ENCODE measurements at places on chromosomes 1 and 21. TPM values are rescaled to one million over a fixed set of nuclear protein-coding genes. Genes with fewer than 3 reads are reported as not detected.

DNA sequence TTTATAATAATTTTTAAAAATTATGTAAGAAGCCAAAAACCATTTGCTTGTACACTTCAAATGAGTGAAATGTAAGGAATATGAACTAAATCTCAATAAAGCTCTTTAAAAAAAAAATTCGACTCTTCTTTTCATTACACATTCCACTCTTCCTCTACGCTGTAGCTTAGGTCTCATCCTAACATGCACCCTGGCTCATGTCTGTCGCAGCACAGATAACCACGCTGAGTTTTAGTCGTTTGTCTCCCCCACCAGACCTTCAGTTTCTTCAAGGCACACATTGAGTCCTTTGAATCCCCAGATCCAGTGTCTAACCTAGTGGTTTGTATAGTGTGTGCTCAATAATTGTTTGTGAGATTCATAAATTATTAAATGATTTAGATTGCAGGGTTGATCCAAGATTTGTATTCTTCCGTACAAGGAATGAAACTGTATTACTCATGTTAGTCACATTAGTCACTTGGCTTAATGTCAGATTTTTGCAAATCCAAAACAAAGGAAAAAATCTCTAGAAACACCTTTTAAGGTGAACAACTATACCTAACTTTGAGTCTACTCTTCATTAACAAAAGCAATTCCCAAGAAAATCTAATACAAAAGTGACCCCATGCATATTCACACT is 57.3 kb downstream of the SLC25A24 start:
- DNase-seq, result no peak
- H3K4me3 ChIP-seq, result no peak overlapping the region
- no peak overlapping the region for H3K27ac ChIP-seq
- no peaks in the 10 kb centered on the region for H3K4me1 ChIP-seq
- H3K27me3 ChIP-seq, result no peaks in the 10 kb centered on the region

GPR153 gene
- total RNA-seq, result 16.6 TPM

MROH9 gene
- 1.2 TPM for total RNA-seq

- no peaks in the 10 kb centered on the region for H3K36me3 ChIP-seq
- H3K27me3 ChIP-seq, result no peaks in the 10 kb centered on the region
- no peak overlapping the region for H3K27ac ChIP-seq
These were observed 128.9 kb downstream of the HHAT start for GRCh38 chr1:210457568-210457967.

FALEC gene
- not detected for total RNA-seq

NAXE gene
- 62.2 TPM for total RNA-seq

MYOCOS gene
- 0.18 TPM for total RNA-seq

ATXN7L2 gene
- total RNA-seq, result 3.8 TPM

DNA sequence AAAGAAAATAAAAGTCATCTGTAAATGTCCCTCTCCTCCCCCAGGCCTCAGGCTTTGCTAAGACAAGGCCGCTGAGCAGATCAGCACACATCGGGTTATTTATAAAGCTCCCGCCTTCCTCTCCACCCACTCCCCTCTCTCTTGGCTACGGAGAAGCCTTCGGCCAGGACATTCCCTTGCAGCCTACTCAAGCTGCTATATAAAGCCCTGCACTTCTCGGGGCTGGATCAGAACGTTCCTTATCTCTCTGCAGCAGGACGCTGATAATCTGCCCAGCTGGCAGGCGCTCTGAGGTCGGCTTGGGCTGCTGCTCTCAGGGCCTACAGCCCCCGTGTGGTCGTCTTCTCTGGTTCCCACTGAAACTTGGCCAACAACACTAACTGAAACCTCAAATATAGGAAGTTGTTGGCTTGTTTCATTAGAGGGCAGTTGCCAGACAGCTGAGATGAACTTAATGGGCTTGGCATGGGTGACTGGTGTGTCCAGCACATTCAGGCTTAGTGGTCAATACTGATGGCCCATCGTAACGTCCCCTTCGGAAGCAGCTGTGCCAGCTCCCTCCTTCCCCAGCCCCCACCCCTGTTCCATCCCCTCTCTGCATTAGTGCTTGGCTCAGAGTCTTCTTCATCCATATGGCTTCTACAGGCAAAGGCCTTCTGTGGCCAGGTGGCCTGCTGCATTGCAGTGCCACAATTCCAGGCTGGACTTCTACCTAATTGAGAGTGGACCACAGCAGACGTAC is 64.6 kb downstream of the IER5 start:
- peak; percentile 86 for DNase-seq
- no peaks in the 10 kb centered on the region for H3K36me3 ChIP-seq
- peaks cover 34% of the 10 kb centered on the region for H3K4me1 ChIP-seq

GRCh38 chr1:45407629-45408287 is 67.5 kb upstream of the MUTYH start:
- H3K36me3 ChIP-seq, result no peaks in the 10 kb centered on the region
- no peak for DNase-seq
- H3K27me3 ChIP-seq, result no peaks in the 10 kb centered on the region
- no peaks in the 10 kb centered on the region for H3K4me1 ChIP-seq

DNA sequence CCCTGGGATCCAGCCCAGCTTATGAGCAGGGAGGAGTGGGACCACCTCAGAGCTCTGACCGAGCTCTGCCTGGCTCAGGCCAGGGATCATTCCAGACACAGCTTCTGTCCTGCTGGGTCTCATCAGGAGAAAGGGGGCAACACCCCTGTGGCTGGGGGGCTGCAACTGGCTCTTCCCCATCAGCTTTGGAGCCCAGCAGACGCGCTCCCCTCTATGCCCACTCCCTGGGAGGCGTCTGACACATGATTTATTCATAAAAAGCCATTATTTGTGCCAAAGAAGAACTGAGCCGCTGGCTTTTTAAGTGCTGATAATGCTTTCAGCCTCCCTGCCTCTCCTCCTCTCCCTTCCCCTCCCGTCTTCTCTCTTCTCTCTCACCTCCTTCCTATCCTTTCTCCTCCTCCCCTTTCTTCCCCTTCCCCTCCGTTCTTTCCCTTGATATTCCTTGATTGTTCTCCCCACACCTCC is 25.0 kb downstream of the FOXO6 start:
- no peak overlapping the region for H3K27ac ChIP-seq
- no peaks in the 10 kb centered on the region for H3K36me3 ChIP-seq
- H3K4me3 ChIP-seq, result no peak overlapping the region
- H3K27me3 ChIP-seq, result peaks cover 21% of the 10 kb centered on the region
- no peak for DNase-seq

GRCh38 chr1:162380061-162380846 is 1.3 kb upstream of the C1orf226 start:
- no peak overlapping the region for H3K4me3 ChIP-seq
- H3K4me1 ChIP-seq, result no peaks in the 10 kb centered on the region
- DNase-seq, result no peak
- H3K27me3 ChIP-seq, result no peaks in the 10 kb centered on the region
- H3K36me3 ChIP-seq, result no peaks in the 10 kb centered on the region

FMO4 gene
- total RNA-seq, result 5.9 TPM

GRCh38 chr1:81432059-81432458 is 368.7 kb upstream of the ADGRL2 start:
- H3K27me3 ChIP-seq, result no peaks in the 10 kb centered on the region
- peak overlapping the region; percentile 65 for H3K27ac ChIP-seq
- H3K4me1 ChIP-seq, result no peaks in the 10 kb centered on the region
- no peak overlapping the region for H3K4me3 ChIP-seq
- no peaks in the 10 kb centered on the region for H3K36me3 ChIP-seq
- DNase-seq, result no peak

DNA sequence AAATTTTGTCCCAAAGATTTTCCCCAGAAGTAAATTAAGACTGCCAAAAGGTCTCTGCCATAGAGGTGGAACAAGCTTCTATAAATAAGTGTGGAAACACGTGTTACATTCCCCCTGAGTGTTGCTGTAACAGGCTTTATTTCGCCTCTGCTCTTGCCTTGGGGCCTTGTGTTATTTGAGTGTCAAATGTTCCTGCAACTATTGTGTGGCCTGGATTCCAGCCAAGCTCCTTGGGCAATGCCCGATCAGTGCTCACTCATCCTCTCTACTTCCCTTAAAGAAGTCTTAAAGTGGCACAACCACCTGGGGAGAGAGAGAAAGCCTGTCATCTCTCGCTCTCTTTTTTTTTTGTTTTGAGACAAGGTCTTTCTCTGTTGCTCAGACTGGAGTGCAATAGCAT is 156.7 kb downstream of the NR5A2 start:
- H3K4me3 ChIP-seq, result no peak overlapping the region
- no peaks in the 10 kb centered on the region for H3K36me3 ChIP-seq
- DNase-seq, result peak; percentile 94
- peaks cover 13% of the 10 kb centered on the region for H3K4me1 ChIP-seq

DMBX1 gene
- not detected for total RNA-seq

WNT3A gene
- 6.0 TPM for total RNA-seq

GRCh38 chr1:98870959-98871903 is 133.4 kb downstream of the PLPPR5 start:
- no peak for DNase-seq
- H3K27ac ChIP-seq, result no peak overlapping the region
- no peaks in the 10 kb centered on the region for H3K27me3 ChIP-seq
- no peaks in the 10 kb centered on the region for H3K4me1 ChIP-seq
- H3K36me3 ChIP-seq, result no peaks in the 10 kb centered on the region

DNA sequence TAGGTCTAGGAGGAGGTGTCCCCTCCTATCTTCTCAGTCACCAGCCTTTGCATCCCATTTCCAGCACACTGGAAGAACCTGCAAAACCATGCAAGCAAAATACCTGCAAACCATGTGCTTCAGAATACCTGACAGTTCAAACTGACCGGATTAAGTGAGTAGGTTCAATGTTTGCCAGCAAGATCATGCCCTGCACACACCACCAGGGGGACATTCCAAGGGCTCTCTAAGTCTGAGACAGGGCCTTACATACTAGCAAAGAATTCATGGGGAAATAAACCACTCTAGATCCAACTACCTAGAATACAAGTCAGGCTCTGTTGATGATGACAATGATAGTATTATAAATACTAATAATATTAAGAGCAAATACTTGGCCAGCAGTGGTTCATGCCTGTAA is 27.6 kb downstream of the INPP5B start:
- no peak overlapping the region for H3K4me3 ChIP-seq
- DNase-seq, result no peak
- no peak overlapping the region for H3K27ac ChIP-seq
- H3K36me3 ChIP-seq, result peaks cover 2% of the 10 kb centered on the region
- no peaks in the 10 kb centered on the region for H3K27me3 ChIP-seq
- H3K4me1 ChIP-seq, result peaks cover 14% of the 10 kb centered on the region

DNA sequence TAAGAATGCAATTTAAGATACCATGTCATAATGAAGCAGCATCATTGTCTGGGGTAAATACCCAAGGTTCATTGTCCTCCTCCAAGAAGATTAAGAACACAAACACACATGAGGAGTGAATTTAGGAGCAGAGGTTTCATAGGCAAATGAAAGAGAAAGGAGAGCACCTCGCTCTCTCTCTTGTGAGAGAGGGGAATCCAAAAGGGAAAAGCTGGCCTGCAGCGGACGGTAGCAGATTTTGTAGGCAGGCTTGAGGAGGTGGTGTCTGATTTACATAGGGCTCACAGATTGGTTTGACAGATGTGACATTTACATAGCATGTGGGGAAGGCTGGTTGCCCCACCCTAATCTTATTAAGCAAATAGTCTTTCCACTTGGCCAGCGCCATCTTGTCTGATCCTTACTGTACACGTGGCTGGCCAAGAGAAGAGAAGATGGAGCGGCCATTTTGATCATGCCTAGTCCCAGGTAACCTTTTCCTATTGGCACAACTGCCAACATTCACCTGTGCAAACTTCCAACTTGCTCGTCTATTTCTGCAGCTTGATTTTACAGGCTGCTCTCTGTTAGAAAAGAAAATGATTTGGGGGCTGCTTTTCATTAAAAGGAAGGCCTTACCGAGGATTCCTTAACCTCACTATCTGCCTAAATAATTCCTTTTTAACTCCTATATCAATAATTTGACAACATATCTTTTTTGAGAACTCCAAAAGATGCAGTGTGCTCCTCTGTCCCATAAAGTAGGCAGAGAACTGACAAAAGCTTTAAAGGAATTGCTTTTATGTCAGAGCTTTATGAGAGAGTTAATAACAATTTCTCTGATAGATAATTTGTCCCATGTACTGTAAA is 16.0 kb upstream of the LRRC7 start:
- DNase-seq, result no peak
- no peaks in the 10 kb centered on the region for H3K36me3 ChIP-seq

DNA sequence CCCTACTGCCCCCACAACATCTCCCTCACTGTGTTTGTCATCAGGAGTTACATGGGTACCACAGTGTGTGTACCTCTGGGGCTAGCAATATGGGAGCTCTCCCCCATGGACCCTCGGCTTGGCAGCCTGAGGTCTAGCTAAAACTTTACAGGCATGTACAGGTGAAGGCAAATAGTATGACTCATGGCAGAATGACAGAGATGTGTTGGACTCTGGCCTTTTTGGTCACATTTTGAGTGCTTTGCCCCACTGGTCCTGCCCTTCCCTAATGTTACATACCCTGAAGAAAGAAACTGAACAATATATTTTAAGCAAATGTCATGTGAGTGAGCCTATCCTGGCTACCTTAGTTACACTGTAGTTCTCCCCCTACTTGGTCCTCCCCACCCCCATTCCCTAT is 124.0 kb downstream of the NGF start:
- H3K4me1 ChIP-seq, result no peaks in the 10 kb centered on the region
- no peaks in the 10 kb centered on the region for H3K36me3 ChIP-seq
- DNase-seq, result no peak

- no peaks in the 10 kb centered on the region for H3K36me3 ChIP-seq
- no peak overlapping the region for H3K4me3 ChIP-seq
- no peaks in the 10 kb centered on the region for H3K27me3 ChIP-seq
- H3K4me1 ChIP-seq, result no peaks in the 10 kb centered on the region
These were observed 60.6 kb upstream of the CASZ1 start for GRCh38 chr1:10856863-10857598.

Measured in lower lobe of right lung (tissue), 2 donors.